ENCODE measurements at places on chromosomes 2 and 18. TPM values are rescaled to one million over a fixed set of nuclear protein-coding genes. Genes with fewer than 3 reads are reported as not detected.

BARD1 gene
- 30.8 TPM for total RNA-seq

PROKR1 gene
- total RNA-seq, result not detected

VWA3B gene
- total RNA-seq, result not detected

PPP1R1C gene
- not detected for total RNA-seq

LONRF2 gene
- 0.88 TPM for total RNA-seq

SPHKAP gene
- total RNA-seq, result under 0.01 TPM

MAP3K19 gene
- not detected for total RNA-seq

ANKRD62 gene
- not detected for total RNA-seq

MFSD6 gene
- 10.7 TPM for total RNA-seq

SNTG2 gene
- total RNA-seq, result not detected

CLEC4F gene
- not detected for total RNA-seq

OTX1 gene
- not detected for total RNA-seq

Measured in placental pericyte (primary cell).